Frontal cortex (tissue), 4 donors: ENCODE measurements at places on chromosomes 7 and 10. TPM values are rescaled to one million over a fixed set of nuclear protein-coding genes. Genes with fewer than 3 reads are reported as not detected.

NCF1 gene
- total RNA-seq = under 0.01 TPM

HELLS gene
- total RNA-seq = 14.7 TPM

GDF10 gene
- 6.5 TPM for total RNA-seq

ANKRD61 gene
- total RNA-seq = under 0.01 TPM

ZDHHC16 gene
- total RNA-seq = 22.0 TPM

GRM3 gene
- total RNA-seq = 155 TPM

ETV1 gene
- total RNA-seq = 43.2 TPM

TRIM50 gene
- total RNA-seq = not detected
